ENCODE measurements at places on chromosomes 6 and 20.
A peak's percentile ranks its signal among the peaks of the same experiment; 100 is the strongest.

- DNase-seq: no peak
These were observed 68.1 kb downstream of the PLCB4 start for GRCh38 chr20:9137001-9137400.

GRCh38 chr6:119172824-119173223 lies 94.4 kb upstream of the FAM184A start:
- DNase-seq: no peak

DNA sequence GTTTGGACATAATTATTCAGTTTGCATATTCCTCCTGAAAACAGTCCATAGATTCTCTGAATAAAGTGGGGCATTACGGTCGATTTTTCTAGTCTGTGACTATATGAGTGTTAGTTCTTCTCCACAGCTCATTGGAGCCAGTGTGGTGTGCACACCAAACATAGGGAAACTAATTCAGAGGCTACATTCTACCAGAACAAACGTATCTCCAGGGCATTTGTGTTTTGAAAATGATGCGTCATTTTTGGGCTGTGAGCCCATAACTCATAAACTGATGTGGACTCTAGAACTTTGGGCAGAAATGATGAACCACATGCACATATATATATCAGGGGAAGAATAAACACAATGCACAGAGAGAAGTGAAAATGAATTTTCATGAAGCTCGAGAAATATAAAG lies 41.8 kb downstream of the C6orf58 start:
- DNase-seq: no peak

- no peak for DNase-seq
These were observed 16.4 kb downstream of the TAAR2 start for GRCh38 chr6:132607544-132608233.

- DNase-seq: no peak
These were observed 35.3 kb downstream of the SPDEF start for GRCh38 chr6:34520645-34521462.

GRCh38 chr6:147787417-147787816 lies 278.9 kb downstream of the SAMD5 start:
- DNase-seq: no peak

DNA sequence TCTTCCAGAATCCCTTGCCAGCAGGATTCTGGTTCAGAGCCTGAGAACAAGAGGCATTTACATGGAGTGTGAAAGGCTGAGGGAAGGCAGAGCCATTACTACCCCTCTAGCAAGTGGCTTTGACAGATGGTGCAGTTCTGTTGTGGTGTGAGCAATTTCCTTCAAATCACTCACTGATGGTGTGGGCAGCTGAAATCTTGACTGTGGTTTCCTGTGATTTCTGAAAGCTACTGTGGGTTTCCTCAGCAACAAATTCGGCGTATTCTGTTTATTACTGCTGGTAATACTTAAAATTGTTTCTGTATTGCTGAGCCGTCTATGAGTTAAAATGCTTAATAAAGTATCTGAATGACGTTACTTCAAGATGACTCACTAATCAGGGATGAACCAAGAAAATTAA lies 181.5 kb upstream of the TCF21 start:
- peak; percentile 59 for DNase-seq

- no peak for DNase-seq
These were observed 19.0 kb upstream of the GSTA4 start for GRCh38 chr6:53014063-53014462.

DNA sequence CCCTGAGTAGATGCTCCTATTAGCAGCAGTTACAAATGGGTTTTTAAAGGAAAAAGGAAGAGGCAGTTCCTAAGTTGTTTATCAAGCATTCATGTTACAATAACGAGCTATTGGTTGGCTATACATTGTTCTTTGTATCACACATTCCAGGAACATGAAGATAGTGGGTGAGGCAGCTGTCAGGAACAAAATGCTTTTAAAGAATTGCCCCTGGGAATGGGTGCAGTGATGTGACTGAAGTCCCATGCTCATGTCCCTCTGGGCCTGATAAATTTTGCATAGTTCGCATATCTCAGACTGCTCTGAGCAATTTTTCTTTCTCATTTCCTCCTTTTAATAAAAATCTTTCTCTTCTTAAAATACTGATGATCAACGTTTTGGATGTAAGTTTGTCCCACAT lies 3.7 kb downstream of the ENPP1 start:
- DNase-seq: no peak

DNA sequence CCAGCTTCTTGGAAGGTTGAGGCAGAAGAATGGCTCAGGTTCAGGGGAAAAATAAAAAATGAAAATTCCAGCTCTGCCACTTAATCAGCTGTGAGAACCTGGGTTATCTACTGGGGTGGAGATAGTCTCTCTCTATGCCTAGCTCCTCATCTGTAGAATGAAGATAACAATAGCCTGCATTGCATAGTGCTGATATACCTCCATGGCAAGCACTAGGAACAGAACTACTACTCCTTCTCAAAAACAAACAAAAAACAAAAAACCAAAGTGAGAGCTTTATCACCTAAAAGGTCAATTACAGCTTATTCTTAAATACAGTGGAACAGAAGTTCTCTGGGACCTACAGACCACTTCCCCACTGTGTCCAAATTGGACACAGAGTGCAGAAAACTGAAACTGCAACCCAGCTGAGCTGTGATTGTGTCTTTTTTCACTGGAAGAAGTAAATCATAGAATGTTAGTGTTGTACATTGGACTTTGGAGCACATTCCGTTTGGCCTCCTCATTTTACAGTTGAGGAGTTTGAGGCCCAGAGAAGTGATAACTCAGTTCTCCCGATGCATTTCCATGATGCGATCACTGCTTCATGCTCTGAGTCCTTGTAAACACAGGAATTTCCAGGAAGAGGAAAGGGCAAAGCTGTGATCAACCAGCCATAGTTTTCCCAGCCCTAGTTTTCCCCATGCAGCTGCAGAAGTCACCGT lies 23.3 kb downstream of the MTFR2 start:
- no peak for DNase-seq

DNA sequence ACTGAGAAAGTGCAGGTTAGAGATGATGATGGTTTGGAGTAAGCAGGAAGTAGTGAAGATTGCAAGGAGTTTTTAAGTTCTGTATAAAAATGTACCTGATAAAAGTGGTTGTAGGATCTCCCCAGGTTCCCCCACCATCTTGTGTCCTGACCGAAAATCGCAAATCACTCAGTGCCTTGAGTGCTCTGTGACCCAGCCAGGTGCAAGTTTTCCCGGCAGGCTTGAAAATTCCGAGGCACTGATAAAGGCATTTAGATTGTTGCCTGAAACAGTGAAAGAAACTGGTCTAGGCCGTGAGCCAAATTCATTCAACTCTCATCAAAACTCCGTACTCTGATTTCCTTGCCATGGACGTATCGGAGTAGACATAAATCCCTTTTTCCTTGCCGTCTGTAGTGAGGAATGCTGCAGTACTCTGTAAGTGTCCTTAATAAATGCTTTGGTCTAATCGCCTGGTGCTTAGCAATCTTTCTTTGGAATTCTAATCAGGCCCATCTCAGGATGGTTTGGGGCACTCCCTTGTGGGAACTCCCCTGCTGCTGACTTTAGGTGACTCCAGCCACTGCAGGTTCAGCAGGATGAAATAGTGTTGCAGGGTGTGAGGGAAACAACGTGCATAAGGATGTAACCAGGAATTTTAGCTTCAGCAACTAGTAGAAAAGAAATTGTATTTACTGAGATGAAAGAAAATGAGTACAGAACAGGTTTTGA lies 1199.8 kb upstream of the MAP3K7 start:
- DNase-seq: no peak

DNA sequence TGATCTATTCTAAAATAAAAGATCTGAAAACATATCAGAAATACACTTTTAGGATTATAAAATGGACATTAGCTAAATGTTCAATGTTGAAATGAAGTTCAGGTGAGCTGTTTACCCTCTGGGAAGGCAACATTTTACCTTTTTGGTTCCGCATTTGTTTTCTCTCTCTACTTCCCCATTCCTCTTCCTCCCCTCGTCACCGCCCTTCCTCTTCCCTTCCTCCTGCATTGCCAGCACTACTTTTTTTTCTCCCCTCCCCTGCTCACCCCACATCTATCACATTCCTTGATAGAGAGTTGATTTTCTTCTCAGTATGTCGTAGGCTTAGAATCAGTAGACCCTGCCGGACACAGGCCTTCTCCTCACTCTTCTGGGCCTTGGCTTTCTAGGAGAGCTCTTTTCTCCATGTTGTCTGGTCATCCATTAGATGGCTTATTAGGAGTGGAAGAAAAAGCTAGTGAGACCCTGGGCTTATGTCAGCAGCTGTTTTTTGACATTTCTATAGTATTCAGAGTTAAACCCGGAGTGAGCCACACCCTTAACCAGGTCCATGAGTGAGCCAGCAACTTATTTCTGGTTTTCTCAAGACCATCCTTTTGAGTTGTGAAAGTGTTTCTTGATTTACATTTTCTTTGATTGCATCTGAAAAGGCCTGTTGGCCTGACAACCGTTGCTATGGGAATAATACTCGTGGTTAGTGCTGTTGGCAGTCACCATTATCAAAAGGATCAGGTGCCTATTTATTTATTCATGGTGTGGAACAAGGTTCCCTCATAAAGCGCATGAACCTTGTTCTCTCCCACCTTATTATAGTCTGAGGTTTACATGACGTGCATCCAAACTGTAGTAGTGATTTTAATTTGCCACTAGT lies 90.9 kb downstream of the DTD1 start:
- no peak for DNase-seq

DNA sequence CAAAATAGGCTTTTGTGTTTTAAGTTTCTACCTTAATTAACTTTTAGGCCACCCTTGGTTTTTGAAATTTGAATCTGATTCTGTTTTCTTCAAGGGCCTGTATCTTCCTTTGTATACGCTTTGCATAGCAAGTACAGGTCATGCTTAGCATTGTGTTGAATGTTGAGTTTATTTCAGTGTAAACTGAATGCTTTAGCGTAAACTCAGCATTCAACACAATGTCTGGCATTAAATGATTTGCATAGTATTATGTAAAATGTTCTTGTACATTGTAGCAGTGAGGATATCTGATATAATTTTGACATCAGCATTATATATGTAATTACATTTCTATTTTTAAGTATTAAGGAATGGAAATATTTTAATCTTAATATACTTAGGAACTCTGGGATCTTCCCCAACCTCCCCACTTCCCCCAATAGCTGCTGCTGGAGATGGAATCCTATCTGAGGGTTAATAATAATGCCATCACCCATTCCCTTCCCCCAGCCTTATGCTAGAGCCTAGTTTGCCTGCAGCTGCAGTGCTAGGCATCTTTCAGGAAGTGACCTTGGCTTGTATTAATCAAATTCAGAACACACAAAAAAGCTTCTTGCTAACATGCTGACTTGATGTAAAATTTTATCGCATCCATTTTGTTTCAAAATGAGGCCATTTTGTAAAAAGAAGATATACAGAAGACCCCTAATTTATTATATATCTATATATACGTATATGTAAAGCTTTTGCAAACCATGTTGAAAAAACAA lies 73.1 kb downstream of the NCOA3 start:
- DNase-seq: peak; percentile 26

DNA sequence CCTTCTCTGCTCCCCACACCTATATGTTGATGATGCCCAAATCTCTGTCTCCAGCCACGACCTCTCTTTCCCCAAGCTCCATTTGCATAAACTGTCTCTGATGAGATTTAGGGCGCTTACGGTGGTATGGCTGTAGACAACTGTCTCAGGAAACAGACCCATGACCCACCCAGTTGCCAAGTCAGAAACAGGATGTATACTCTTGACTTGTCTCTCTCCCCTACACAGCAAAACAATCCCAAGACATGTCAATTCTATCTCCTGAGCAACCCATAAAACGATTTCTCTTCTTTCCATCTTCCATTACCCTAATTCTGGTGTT lies 13.9 kb downstream of the GNL1 start:
- DNase-seq: peak; percentile 14

- peak; percentile 46 for DNase-seq
These were observed 26.3 kb downstream of the ALDH5A1 start for GRCh38 chr6:24520929-24521546.

DNA sequence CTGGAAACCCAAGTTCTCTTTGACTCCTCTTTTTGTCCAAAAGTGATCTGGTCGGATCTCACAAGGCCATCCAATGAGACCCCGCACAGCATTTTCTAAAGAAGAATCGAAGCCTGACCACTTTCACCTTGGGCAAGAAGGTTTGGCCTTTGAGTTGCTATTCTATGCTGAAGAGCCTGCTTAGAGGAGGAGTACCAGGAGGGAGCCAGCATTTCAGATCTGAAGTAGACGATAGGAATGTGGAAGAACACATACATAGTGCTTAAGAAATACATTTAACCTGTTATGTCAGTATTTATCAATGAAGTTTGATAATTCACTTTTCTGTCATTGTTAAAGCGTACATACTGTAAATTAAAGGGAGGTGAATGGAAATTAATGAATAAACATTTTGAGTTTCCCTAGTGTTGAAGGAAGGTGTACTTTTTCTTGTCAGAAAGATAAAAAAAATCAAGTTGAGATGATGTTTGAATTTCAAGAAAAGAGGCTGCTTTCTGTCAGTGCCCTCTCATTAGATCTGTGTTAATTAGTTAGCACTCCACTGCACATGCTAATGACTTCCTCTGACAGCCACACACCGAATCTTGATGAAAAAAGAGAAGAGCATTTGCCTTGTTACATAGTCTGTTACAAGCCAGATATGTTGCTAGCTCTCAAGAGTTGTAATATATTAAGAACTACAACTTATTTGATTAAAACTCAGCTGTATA lies 10.9 kb upstream of the TDRD6 start:
- no peak for DNase-seq

DNA sequence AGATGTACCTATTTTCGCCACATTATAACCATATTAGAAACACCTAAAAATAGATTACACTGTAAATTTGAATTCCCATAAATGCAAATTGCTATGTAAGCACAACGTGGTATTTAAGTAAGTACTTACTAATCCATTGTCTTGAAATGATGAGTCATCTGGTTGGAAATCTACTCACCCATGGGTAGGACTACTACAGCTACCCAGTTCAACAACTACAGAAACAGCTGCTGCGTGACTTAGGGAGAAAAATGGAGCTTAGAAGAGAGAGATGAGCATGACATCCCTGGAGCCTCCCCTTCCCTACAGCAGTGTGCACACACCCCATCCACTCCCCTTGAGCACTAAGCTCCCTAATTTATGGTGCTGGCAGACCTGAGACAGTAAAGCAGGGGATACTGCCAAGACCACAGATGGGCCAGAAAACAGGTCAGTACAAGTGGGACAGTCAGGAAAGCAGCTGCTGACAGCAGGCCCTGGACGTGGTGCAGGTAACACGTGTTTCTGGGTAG lies 26.9 kb downstream of the RRAGD start:
- DNase-seq: peak; percentile 19

- no peak for DNase-seq
These were observed 481.5 kb downstream of the CD109 start for GRCh38 chr6:74177506-74177905.
